ENCODE measurements at places on chromosomes 6 and 20. TPM values are rescaled to one million over a fixed set of nuclear protein-coding genes. Genes with fewer than 3 reads are reported as not detected.

GRCh38 chr6:16360365-16360764 lies 122.0 kb downstream of the GMPR start:
- no peak for DNase-seq
- peaks cover 10% of the 10 kb centered on the region for H3K4me1 ChIP-seq
- H3K27ac ChIP-seq: no peak overlapping the region
- H3K27me3 ChIP-seq: no peaks in the 10 kb centered on the region
- H3K4me3 ChIP-seq: no peak overlapping the region
- H3K36me3 ChIP-seq: no peaks in the 10 kb centered on the region

DNA sequence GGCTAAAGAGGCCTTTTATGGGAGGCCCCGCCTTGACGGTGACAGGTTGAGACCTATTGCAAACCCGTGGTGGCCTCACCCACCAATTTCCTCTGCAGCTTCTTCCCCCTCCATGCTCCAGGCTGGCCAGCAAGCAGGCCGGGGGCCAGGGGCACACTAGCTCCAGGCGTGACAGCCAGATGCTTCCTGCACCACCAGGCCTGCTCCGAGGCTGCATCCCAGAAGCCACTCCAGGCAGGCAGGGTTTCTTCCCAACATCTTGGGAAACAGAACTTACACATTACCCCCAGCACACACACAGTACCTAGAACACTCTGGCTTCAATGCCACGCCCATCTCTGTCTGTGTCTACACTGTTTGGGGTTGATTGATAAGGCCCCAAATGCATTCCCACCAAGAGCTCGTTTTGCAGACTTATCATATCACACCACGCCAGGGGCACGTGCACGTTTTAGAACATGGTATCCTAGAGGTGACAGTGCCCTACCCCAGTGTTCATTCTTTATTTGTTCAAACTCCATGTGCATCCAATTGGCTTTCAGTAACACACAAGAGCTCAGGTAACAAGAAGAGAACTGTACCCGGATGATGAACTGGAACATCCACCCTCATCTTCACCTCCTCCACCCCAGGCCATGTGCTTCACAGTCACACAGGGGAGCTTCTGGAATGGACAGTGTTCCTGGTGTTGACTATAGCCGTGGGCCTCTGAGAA lies 221.4 kb upstream of the RREB1 start:
- H3K27ac ChIP-seq: no peak overlapping the region
- no peaks in the 10 kb centered on the region for H3K36me3 ChIP-seq
- no peaks in the 10 kb centered on the region for H3K4me1 ChIP-seq
- H3K4me3 ChIP-seq: no peak overlapping the region

DNA sequence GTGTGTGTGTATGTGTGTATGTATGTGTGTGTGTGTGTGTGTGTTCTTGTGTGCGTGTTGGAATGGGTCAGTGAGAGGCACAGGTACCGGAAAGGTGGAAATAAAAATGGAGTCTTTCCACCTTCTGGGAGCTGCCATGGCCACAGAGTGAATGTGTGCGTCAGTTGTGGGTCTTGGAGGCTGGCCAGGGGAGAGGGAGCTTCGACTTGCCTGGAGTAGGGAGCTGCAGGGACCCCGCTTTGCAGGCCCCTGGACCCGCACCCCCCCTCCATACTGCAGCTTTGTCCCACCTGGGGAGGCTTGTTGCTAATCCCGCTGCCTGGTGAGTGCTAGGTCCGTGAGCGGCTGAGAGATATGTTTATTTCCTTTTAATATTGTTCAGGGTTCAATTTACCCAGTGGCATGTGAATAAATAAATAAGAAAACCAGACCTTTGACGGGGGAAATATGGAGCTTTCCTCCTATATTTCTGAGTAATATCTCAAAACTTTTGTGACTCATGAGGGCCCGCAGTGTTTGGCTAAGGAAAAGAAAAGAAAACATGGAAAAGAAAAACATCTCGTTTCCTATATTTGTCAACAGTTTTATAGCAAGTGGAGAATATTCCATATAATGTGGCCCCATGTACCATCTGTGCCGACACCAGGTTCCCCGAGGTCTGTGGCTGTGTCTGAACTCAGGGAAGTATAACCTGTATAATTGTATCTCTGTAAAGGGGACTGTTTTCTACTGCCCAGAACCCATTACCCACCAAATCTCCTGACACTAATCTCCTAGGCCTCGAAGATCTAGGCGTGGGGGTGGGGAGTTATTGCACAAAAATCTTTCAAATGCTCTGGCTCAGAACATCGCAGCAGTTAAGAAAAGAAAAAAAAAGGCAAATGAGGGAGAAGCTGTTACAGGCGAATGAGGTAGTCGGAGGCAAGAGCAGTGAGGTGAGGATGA lies 24.6 kb upstream of the CCDC167 start:
- no peak overlapping the region for H3K4me3 ChIP-seq
- no peaks in the 10 kb centered on the region for H3K36me3 ChIP-seq
- peak overlapping the region; percentile 72 for H3K27ac ChIP-seq
- peak; percentile 85 for DNase-seq
- H3K4me1 ChIP-seq: peaks cover 23% of the 10 kb centered on the region

GRCh38 chr20:10060226-10060625 lies 25.4 kb downstream of the ANKEF1 start:
- no peak for DNase-seq
- H3K4me3 ChIP-seq: no peak overlapping the region
- peaks cover 1% of the 10 kb centered on the region for H3K27me3 ChIP-seq
- no peaks in the 10 kb centered on the region for H3K36me3 ChIP-seq
- H3K27ac ChIP-seq: no peak overlapping the region

DNA sequence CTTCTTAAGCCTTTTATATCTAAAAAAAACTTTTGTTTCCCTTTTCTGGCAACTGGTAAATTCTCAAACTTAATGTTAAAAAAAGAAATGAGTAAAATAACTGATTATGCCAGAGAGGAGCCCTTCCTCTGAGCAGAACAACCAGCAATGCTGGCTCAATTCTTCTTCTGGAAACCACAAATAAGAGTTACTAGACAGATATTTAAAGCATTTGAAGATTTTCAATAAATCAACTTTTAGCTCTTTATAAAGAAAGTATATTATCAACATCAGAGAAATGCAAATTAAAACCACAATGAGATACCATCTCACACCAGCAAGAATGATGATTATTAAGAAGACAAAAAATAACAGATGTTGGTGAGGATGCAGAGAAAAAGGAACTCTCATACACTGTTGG lies 61.1 kb upstream of the TCF21 start:
- H3K4me3 ChIP-seq: no peak overlapping the region
- peaks cover 2% of the 10 kb centered on the region for H3K27me3 ChIP-seq
- DNase-seq: no peak

GRCh38 chr6:21259660-21260059 lies 333.9 kb upstream of the SOX4 start:
- H3K27ac ChIP-seq: no peak overlapping the region
- H3K36me3 ChIP-seq: no peaks in the 10 kb centered on the region
- no peaks in the 10 kb centered on the region for H3K4me1 ChIP-seq
- DNase-seq: no peak
- H3K27me3 ChIP-seq: no peaks in the 10 kb centered on the region

Gene OR12D3
- not detected for polyA plus RNA-seq

Gene LINC00237
- polyA plus RNA-seq: not detected

Gene SIRPA
- polyA plus RNA-seq: 29.4 TPM

Gene UBD
- polyA plus RNA-seq: 0.10 TPM

Gene DAAM2
- polyA plus RNA-seq: 0.46 TPM

Gene VIP
- polyA plus RNA-seq: 0.89 TPM

All from endothelial cell of umbilical vein (primary cell).